Activated CD8-positive, alpha-beta memory T cell treated with anti-CD3 and anti-CD28 coated beads, Interleukin-2, amount 10 ng/mL, durations not matched to agents 7 days and 5 days (primary cell): ENCODE measurements at places on chromosomes 13 and 19.
A peak's percentile ranks its signal among the peaks of the same experiment; 100 is the strongest.

DNA sequence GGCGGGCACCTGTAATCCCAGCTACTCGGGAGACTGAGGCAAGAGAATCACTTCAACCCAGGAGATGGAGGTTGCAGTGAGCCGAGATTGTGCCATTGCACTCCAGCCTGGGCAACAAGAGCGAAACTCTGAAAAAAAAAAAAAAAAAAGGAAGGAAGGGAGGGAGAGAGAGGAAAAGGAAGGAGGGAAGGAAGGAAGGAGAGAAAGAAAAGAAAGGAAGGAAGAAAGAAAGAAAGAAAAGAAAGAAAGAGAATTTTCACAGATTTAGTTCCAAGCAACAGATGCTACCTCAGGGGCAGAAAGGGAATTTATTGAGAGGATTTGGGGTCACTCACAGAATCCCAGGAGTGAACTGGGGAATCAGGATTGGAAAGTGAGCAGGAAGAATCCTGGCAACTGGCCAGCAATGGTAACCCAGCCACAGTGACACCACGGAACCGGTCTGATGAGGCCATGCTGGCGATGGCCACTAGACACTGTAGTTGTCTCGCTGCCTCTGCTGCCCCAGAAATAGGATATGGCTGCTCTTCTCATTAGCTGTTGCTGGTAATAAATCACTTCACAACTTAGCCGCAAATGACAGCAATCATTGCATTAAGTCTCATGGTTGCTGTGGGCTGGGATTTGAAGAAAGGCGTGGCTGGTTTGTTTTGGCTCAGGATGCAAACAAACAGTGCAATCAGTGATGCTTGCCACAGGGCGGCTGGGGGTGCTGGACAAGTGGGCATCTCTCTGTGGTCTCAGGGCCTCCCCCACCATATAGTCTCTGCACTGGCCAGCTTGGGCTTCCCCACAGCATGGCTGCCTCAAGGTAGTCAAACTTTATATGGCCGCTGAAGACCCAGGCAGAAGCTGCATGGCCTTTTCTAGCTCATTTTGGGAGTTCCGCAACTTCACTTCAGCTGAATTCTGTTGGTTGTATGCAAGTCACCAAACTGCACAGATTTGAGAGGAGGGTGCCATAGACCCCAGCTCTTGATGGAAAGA lies 5.2 kb upstream of the BCAM start:
- peaks cover 10% of the 10 kb centered on the region for H3K27me3 ChIP-seq
- H3K4me1 ChIP-seq: no peaks in the 10 kb centered on the region
- no peak overlapping the region for H3K4me3 ChIP-seq
- no peak overlapping the region for H3K27ac ChIP-seq
- no peak for DNase-seq
- no peaks in the 10 kb centered on the region for H3K36me3 ChIP-seq

DNA sequence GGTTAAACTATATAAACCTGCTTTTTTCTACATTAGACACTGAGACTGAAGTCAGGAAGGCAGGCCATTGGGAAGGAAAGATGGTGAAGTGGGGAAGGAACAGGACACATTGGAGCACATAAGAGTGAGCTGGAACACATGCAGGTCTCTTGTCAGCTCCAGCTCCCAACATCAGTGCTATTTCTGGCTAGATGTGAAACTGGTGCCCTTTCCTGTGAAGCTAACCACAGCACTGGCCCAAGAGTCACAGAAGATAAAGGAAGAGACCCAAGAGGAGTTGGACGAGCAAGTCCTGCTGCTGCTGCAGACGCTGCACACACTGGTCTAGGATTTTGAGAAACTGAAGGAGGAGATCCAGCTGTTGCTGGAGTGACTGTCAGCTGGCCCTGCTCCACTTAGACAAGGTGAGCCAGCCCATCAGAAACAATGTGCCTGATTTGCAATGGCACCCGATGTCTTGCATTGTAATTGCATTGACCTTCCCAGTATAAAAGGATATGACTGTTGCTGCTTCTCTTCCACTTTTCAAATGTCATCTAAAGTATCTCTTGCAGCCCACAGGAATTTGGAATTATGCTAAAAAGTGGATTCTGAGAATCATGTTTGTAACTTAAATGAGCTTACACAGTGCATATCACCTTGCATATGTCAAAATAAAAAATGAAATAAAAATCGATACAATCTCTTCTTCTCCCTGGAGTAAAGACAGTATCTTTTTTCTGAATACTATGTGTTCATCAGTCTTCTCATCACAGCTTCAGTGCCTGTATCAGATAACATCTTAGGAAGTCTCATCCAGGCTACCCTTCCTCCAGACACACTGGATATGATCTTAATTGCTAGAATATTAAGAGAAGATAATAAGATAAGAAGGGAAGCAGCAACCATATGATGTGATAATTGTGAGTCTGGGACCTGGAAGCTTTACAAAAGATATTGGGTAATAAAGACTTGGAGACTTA lies 230.7 kb upstream of the SPRY2 start:
- H3K27me3 ChIP-seq: no peaks in the 10 kb centered on the region
- H3K4me3 ChIP-seq: no peak overlapping the region
- no peak for DNase-seq
- no peaks in the 10 kb centered on the region for H3K4me1 ChIP-seq
- H3K36me3 ChIP-seq: no peaks in the 10 kb centered on the region

DNA sequence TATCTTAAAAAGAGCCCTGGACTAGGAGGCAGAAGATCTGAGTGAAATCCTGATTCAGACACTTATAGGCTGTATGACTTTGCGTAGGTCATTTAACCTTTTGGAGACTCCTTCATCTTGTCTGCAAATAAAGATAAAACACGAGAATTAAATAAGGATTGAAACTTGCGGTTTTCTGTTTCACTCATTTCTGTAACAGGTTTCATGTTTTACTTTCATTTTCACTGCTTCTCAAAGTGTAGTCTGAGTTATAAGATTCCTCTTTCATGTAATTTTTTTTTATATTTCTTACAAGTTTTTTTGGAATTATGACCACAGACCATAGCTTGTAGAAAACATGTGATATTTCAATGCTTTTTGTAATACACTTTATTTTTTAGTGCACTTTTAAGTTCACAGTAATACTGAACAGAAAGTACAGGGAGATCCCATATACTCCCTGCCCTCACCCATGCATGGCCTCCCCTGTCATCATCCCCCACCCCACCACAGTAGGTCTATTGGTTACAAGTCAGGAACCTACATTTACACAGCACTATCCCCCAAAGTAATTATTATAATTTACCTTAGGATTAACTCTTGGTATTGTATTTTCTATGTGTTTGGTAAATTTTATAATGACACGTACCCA lies 174.6 kb downstream of the ITGBL1 start:
- peak; percentile 68 for DNase-seq
- peak overlapping the region; percentile 47 for H3K4me3 ChIP-seq
- H3K4me1 ChIP-seq: peaks cover 42% of the 10 kb centered on the region
- H3K27ac ChIP-seq: peak overlapping the region; percentile 85

GRCh38 chr19:9936326-9937000 lies at the start of gene OLFM2:
OLFM2 (minus strand) TSS chr19:9936515; CDS start chr19:9936366, 149 bp downstream.
- peaks cover 11% of the 10 kb centered on the region for H3K4me1 ChIP-seq
- H3K36me3 ChIP-seq: no peaks in the 10 kb centered on the region
- no peak within 1 kb of the TSS for H3K4me3 ChIP-seq
- no peak within 1 kb of the TSS for H3K27ac ChIP-seq

DNA sequence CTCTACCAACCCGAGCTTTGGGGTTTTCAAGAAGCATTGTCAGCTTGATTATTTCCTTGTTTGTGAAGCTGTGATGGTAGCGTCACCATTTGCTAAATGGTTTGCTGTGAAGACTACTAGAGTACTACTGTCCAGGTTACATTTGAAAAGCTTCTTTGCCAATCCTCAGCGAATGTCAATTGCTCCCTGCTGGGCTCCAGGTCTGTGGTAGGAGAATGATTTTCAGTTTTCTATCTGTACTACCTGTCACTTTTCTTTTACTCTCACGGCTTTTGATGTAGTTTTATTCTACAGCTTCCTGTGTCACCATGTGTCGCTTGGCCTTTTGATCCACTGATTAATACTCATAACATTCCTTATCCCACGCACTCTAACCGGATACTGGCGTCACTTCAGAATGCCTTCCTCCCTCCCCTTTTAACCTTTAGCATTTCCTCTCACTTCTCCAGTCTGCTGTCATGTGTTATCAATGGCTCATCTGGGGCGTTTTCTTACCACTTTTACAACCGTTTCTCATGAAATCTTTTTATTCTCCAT lies 7.5 kb upstream of the GPR183 start:
- H3K4me3 ChIP-seq: peak overlapping the region; percentile 67
- H3K27me3 ChIP-seq: no peaks in the 10 kb centered on the region
- peak overlapping the region; percentile 91 for H3K27ac ChIP-seq
- H3K4me1 ChIP-seq: peaks cover 76% of the 10 kb centered on the region
- peak; percentile 76 for DNase-seq

DNA sequence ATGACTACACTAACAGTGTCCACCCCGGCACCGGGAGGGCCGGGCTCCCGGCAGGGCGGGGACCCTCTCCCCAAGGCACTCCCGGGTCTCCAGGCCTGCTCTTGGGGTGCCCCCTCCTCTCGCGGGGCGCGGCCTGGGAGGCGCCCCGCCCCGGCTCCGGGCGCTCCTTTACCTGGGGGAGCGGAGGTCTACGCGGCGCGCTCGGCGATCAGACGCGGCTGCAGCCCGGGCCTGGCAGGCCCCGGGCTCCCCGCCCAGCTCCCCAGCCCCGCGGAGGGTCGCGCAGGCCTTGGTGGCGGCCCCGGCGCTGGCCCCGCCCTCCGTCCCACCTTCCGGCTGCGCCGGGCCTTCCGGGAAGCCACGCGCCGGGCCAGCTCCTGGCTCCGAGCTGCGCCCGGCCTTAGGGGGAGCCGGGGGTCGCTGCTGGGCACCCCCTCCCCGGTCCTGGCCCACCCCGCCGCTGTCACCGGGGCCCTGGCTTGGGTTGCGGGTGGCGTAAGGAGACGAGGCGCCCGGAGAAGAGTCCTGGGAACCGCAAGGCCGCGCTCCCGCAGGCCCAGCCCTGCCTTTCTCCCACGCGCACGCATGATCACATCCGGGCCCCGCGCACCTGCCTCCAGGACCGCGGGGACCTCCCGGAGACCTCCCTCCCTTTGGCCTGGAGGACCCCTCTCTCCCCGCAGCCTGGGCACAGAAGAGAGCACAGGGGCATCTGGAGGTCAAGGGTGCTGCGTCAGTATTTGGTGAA lies at the start of gene C19orf12:
TSS of gene C19orf12 (minus strand) at position 309 of the 748 bp plus-strand sequence. CDS start 6,848 bp downstream, outside the sequence.
- peak within 1 kb of the TSS; percentile 96 for H3K4me3 ChIP-seq
- H3K27ac ChIP-seq: peak within 1 kb of the TSS; percentile 98
- H3K27me3 ChIP-seq: no peaks in the 10 kb centered on the region
- DNase-seq: peak; percentile 80
- peaks cover 53% of the 10 kb centered on the region for H3K4me1 ChIP-seq
- H3K36me3 ChIP-seq: peaks cover 22% of the 10 kb centered on the region

DNA sequence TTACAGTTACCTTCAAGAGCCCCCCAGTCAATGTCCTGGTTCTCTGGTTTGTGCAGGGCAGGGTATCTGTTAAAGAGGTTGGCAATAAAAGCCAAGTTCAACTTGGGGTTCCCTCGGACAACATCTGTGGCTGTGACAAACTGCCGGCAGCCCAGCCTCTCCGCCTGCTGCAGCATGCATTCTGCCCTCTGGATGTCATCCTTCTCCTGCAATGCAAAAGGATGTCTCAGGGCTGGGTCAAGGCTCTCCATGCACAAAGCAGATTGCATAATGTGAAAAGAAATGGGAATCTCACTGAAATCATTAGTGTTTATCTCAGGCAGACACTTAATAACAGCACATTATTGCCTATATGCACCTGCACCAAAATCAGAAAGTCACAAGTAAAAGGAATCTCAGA lies 35.1 kb downstream of the LCP1 start:
- peaks cover 26% of the 10 kb centered on the region for H3K4me1 ChIP-seq
- no peak overlapping the region for H3K4me3 ChIP-seq
- H3K36me3 ChIP-seq: peaks cover 78% of the 10 kb centered on the region
- H3K27ac ChIP-seq: no peak overlapping the region

DNA sequence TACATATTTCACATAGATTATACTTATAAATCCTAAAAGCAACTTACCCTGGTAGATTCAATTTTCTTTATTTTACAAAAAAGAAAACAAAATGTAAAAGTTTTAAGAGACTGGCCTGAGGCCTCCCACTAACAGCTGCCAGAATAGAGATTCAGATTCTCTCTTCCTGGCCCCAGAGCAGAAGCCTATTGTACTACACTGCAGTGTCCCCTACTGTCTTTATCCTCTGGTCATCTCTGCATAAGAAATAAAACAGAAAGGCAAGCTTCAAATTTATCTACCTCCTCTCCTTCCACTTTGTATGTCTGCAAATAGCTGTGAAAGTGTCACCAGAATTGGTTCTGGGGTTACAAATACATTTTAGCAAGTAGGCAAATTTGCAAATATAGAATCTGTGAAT lies 1004.1 kb upstream of the PCDH9 start:
- H3K27ac ChIP-seq: no peak overlapping the region
- no peaks in the 10 kb centered on the region for H3K27me3 ChIP-seq
- no peaks in the 10 kb centered on the region for H3K4me1 ChIP-seq
- no peak for DNase-seq

DNA sequence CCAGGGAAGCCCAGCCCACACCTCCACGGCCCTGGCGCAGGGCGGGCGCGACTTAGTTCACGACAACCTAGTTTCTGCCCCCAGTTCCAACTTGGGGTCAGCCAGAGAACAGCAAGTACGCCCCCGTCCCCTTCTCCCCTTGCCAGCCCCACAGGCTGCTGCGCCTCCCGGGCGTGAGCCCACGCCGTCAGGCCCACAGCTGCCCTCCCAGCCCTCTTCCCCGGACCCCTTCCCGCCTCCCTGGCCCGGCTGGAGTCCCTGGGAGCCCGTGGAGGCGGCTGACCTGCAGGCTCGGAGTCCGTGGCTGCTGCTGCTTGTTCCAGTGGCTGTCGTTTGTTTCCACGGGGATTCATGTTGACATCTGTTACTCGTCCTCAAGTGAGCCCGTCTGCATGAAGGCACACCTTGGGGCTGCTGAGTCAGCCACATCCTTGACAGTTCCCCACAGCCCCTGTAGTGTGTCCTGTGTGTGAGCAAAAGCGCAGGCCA lies 86.0 kb downstream of the ATP11A start:
- no peak overlapping the region for H3K4me3 ChIP-seq
- DNase-seq: no peak
- H3K27ac ChIP-seq: no peak overlapping the region

GRCh38 chr19:7917267-7918061 lies 2.7 kb upstream of the SNAPC2 start:
- peaks cover 32% of the 10 kb centered on the region for H3K4me1 ChIP-seq
- no peak overlapping the region for H3K27ac ChIP-seq
- peaks cover 6% of the 10 kb centered on the region for H3K36me3 ChIP-seq
- peak overlapping the region; percentile 71 for H3K4me3 ChIP-seq

DNA sequence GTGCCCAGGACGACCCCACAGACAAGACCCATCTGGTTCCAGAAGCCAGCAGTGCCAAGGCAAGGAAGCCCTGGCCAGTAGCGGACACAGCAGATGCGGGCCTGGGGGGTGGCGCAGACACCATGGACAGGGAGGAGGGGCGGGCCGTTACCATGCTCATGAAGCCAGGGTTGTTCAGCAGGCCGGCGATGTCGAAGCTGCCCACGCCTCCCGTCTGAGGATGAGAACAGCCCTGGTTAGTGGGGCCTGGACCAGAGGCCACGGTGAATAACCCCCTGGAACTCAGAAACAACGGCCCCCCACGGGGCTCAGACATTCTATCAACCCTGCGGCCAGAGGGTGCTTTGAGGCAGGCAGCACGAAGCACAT lies 21.5 kb upstream of the SLC39A3 start:
- H3K36me3 ChIP-seq: peaks cover 14% of the 10 kb centered on the region
- H3K4me1 ChIP-seq: peaks cover 8% of the 10 kb centered on the region
- no peak overlapping the region for H3K4me3 ChIP-seq
- no peak overlapping the region for H3K27ac ChIP-seq
- no peaks in the 10 kb centered on the region for H3K27me3 ChIP-seq

GRCh38 chr13:67392014-67392413 lies 161.9 kb upstream of the PCDH9 start:
- no peaks in the 10 kb centered on the region for H3K27me3 ChIP-seq
- H3K36me3 ChIP-seq: no peaks in the 10 kb centered on the region
- DNase-seq: no peak
- H3K27ac ChIP-seq: no peak overlapping the region
